ENCODE measurements at places on chromosomes 1 and 21.

DNA sequence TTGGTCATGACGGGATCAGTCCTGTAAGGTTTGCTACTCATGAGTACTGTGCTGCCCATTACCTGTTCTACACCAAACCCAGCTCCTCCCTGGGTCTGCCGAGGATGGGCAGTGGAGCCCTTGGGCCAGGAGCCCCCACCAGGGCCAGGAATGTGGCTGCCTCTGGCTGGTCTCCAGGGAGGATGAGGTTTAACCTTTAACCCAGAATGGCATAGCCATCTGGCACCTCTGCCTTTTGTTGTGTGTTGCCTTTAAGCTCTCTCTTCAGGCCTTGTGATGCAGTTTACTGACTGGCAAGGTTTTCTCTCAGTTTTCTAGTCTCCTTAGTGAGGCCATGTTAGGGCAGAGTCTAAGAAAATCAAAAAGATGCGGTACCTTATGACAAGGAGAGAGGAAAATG is 38.6 kb downstream of the SIPA1L2 start:
- no peak for DNase-seq

- DNase-seq: no peak
These were observed 101.4 kb upstream of the RGS1 start for GRCh38 chr1:192474080-192474683.

DNA sequence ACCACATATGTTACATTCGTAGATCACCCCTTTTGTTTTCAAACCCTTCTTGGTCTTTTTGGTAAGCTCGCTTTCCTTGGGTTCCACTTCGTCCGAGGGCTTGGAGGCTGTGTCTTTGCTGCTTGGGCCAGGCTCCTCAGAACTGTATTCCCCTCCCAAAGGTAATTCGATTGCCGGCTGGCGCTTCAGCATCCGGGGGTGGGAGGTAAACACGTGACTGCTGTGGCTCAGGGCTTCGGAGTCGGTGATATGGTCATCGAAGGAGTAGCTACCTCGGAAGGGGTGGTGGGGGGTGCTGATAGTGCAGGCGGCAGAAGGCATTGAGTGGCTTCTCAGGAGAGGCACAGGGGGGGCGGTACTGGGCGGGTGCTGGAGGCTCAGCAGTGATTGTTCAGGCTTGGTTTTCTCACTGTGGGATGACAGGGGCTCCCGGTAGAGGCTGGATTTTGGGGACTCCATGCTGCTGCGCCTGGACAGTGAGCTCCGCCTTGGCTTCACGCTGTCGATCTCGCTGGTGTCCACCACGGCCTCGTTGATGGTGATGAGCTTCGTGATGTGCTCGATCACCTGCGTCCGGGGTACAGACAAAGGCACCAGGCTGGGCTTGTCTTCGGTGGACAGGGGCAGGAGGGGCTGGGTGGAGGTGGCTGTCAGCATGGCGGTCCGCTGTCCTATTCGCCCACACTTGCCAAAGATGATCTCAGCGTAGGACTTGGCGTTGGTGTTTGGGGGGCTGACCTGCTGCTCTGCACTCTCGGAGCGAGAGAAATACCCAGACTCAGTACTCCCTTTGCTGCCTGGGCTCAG is 98.6 kb upstream of the EDN2 start:
- no peak for DNase-seq

DNA sequence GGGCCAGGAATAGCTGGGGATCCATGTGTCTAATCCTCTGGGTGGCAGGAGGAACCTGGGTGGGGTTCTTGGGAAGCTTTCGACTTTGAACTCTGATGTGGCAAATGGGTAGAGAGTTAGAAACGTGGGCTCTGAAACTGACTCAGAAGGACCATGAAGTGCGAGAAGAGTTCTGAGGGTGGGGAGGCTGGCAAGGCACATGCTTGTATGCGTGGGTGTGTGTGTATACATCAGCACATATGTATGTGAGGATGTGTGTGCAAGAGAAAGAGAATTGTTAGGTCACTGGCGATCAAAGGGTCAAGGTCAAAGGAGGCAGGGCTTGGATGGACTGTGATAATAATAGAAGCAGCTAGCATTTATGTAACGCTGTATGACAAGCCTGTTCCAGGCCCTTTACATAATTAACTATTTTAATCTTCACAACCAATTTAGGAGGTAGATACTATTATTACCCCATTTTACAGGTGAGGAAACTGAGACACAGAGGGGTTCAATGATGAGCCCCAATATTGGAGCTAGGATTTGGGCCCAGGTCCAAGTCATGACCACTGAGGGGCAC is 84.5 kb upstream of the POU3F1 start:
- no peak for DNase-seq

DNA sequence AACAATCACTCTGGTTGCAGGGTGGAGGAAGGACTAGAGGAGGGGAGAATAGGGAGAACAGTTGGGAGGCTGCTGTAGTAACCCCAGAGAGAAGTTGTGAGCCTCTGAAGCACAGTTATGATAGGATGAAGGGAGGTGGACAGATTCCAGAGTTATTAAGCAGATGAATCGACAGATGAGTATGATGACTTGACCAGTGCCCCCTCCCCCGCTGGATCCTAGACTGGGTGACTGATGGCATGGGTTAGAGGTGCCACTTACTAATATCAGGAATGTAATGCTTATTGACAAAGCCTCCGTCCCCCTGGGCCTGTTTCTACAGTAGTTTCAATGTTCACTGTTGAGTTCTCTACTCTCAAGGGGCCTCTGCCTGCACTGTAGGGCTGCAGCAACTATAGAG is 14.0 kb upstream of the TIPRL start:
- DNase-seq: no peak

- no peak for DNase-seq
These were observed 6.2 kb upstream of the ZNF281 start for GRCh38 chr1:200415789-200416593.

GRCh38 chr1:218336328-218336727 is 8.8 kb upstream of the TGFB2 start:
- DNase-seq: no peak

DNA sequence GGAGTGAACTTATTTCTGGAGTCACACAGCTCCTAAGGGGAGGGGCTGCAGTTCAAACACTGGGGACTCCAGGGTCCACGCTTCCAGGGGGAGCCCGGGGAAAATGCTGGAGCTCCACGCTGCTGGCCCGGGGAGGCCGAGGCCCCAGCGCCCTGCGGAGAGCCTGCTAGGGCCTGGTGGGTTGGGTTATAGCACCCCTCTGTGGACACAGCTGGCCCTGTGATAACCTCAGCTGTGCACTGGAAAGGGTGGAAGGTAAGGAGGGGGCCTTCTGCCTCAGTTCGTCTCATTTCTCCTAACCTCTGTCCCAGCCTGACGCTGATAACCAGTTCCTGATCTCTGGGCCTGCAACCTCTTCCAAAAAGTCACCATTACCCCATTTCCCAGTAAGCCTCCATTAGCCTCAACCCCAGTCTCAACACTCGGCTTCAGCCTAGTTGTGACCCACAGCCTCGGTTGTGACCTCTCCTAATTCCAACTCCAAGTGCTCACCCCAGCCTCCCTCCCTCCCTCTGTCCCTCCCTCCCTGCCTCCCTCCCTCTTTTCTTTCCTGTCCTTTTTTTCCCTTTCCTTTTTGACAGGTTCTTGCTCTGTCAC is 7.1 kb downstream of the NBL1 start:
- peak; percentile 22 for DNase-seq

DNA sequence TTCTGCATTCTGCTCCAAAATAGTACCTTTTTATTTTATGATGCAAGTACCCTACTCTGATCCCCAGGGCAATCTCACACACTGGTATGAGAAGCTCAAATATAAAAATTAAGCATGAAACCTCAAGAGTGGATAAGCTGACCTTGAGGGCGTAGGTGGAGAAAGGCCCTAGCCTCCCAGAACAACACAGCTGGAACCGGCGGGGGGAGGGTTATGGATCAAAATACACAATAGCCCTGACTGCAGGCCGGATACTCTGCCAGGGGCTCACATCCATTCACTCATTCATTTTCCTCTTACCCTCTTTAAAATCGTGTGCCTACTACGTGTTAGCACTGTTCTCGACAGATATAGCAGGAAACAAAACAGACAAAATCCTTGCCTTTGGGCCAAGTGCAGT is 32.8 kb upstream of the ECE1 start:
- no peak for DNase-seq

- DNase-seq: no peak
These were observed 12.6 kb upstream of the IL12RB2 start for GRCh38 chr1:67294836-67295617.

GRCh38 chr1:175129182-175129581 is 61.5 kb downstream of the TNN start:
- DNase-seq: no peak

- no peak for DNase-seq
These were observed 36.9 kb upstream of the IFI16 start for GRCh38 chr1:158972841-158973240.

All from stimulated activated CD8-positive, alpha-beta memory T cell treated with anti-CD3 and anti-CD28 coated beads, Interleukin-7, amount 100 ng/mL, for 1 hour (primary cell).